ENCODE measurements at places on chromosomes 1 and 21.

DNA sequence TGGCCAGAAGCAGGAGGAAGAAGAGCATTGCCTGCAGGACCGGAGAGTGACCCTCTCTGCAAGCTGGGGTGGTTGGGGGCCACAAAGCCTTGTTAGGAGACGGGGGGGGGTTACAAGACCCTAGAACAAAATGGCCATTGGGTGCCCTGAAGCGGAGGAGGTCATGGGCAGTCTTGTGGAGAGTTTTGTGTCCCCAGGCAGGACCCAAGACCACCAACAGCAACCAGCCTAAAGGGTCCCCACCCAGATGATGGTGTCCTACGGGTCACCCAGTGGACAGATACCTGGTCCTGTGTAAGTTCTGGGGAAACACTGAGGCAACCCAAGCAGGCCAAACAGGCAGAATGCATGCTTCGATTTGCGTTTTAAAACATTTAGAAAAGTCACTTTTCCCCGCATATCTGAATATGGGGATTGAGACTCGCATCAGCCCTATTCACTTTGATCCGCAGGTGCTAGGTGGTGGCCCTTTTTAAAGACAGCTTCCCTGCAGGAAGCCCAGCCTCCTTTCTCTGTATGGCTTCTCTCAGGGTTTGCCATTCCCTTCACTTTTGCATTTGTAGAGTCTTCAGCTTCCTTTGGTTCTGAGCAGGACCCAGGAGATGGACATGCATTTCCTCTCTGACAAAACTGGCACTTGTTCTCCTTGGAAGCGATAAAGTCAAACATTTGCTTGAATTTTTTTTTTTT is 21.1 kb downstream of the GNG4 start:
- no peak for DNase-seq

GRCh38 chr21:42262831-42263231 is 43.9 kb downstream of the ABCG1 start:
- DNase-seq, result no peak

DNA sequence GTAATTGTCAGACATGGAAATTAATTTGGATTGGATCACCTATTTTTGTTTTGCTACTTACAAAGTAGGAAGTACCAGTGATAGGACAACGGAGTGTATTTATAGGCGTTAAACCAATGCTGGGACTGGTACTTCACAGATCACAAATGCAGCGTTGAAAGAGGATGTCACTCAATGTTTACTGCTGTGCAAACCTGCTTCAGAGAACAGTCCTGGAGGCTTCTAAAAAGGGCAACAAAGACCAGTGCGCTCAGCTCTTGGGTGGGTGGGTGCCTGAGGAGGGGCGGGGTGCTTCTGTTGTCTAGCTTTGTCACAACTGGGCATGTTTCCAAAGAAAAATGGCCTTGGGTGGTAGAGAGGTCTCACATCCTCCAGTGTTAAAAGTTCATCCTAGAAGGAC is 2.1 kb downstream of the C1orf21 start:
- DNase-seq, result peak; percentile 54

DNA sequence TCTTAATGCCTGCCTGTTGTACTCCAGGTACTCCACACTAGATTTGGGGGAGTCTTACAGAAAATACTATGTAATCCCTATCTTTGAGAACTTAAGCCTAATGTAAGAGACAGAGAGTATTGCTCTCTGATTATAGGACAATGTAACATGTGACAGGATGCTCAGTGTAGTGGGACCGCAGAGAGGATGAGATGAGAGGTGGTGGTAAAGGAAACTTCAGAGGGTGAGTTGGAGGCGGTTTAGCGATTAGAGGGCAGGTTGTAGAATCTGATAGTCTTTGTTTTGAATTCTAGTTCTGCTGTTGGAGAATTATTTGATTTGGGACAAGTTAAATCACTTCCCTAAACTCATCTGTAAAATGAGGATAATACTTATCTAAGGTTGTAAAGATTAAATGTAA is 5.4 kb downstream of the SOAT1 start:
- no peak for DNase-seq

- DNase-seq, result peak; percentile 81
Observed at GRCh38 chr1:151511636-151512215, 539 bp downstream of the CGN start.

All from NCI-H146 (cell line).